ENCODE measurements at places on chromosomes 13 and 19. TPM values are rescaled to one million over a fixed set of nuclear protein-coding genes. Genes with fewer than 3 reads are reported as not detected.

- H3K4me1 ChIP-seq: no peaks in the 10 kb centered on the region
- H3K27me3 ChIP-seq: no peaks in the 10 kb centered on the region
- H3K4me3 ChIP-seq: no peak overlapping the region
These were observed 131.8 kb downstream of the IRS2 start for GRCh38 chr13:109654341-109655205.

The KLK5 gene
- total RNA-seq: not detected

GRCh38 chr13:90414691-90415596, 932.5 kb upstream of the MIR17HG start:
- no peak overlapping the region for H3K27ac ChIP-seq
- no peaks in the 10 kb centered on the region for H3K27me3 ChIP-seq
- H3K4me1 ChIP-seq: no peaks in the 10 kb centered on the region
- H3K36me3 ChIP-seq: no peaks in the 10 kb centered on the region
- DNase-seq: no peak

- H3K27ac ChIP-seq: no peak overlapping the region
- H3K4me1 ChIP-seq: no peaks in the 10 kb centered on the region
- no peak for DNase-seq
- no peaks in the 10 kb centered on the region for H3K27me3 ChIP-seq
- H3K4me3 ChIP-seq: no peak overlapping the region
These were observed 1657.5 kb downstream of the SLITRK1 start for GRCh38 chr13:82224806-82225205.

The LSR gene
- total RNA-seq: 83.3 TPM

The TICAM1 gene
- 11.6 TPM for total RNA-seq

DNA sequence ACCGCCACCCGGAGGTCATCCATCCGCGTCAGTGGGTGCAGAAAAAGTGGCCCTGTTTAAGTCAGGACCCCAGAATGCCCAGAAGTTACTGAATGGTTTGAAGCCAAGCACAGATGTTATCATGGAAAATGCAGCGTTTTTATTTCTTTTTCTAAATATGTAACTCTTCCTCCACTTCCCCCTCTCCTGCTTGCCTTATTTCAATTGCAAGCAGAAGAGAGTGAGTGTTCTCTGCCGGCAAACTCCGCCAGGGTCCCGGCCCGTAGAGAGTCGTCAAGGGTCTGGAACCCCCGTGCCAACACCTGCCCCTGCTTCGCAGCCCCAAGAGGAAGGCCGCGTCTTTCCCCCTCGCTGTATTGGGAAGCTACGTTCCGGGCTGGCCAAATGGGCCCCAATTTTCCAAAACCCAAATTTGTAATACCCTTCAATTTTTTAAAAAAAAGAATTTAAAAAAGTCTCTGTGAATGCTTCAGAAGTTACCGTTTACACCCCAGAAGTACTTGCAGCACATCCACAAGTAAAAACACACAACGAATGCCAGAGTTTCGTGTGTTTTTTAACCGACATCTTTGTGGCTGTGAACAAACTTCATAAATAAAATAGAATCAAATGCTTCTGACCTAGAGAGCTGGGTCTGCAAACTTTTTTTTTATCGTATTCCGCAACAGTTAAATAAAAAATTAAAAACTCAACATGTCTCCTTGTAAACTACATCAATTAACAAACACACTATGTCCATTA, 712 bp upstream of the PDX1 start:
- H3K36me3 ChIP-seq: no peaks in the 10 kb centered on the region
- no peak overlapping the region for H3K4me3 ChIP-seq
- no peaks in the 10 kb centered on the region for H3K4me1 ChIP-seq

The CEACAM7 gene
- total RNA-seq: not detected

DNA sequence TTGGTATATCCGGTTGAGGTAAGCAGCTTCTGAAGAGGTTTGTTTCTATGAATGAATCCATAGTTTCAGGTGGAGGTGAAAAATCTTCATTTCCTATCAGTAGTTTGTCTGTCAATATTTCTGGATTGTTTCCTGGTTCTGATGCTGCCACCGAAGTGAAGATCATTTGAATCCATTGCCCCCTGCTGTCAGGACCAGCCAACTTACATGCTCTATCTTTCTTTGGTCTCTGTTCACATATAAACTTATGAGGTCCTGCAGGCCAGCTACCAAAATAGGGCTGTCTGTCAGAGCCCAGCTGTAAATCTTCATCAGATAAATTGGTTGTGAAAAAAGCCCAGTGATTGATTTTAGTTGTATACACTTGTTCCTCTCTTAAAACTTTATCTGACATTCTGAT, 15.2 kb upstream of the N4BP2L1 start:
- no peak overlapping the region for H3K27ac ChIP-seq
- no peak for DNase-seq
- H3K36me3 ChIP-seq: no peaks in the 10 kb centered on the region
- H3K4me3 ChIP-seq: no peak overlapping the region
- no peaks in the 10 kb centered on the region for H3K4me1 ChIP-seq

GRCh38 chr13:83350569-83350968, 531.7 kb downstream of the SLITRK1 start:
- H3K4me3 ChIP-seq: no peak overlapping the region
- no peak for DNase-seq
- H3K4me1 ChIP-seq: no peaks in the 10 kb centered on the region

The LENG8 gene
- total RNA-seq: 116 TPM

The NCLN gene
- 126 TPM for total RNA-seq

GRCh38 chr13:112106478-112107141, 39.7 kb downstream of the SOX1 start:
- peaks cover 28% of the 10 kb centered on the region for H3K27me3 ChIP-seq
- no peaks in the 10 kb centered on the region for H3K4me1 ChIP-seq
- H3K27ac ChIP-seq: no peak overlapping the region
- no peaks in the 10 kb centered on the region for H3K36me3 ChIP-seq
- no peak for DNase-seq
- no peak overlapping the region for H3K4me3 ChIP-seq

The KIR2DL3 gene
- not detected for total RNA-seq

The TYROBP gene
- 2.7 TPM for total RNA-seq

The CAPN12 gene
- 4.8 TPM for total RNA-seq

The TRAPPC6A gene
- 17.8 TPM for total RNA-seq

DNA sequence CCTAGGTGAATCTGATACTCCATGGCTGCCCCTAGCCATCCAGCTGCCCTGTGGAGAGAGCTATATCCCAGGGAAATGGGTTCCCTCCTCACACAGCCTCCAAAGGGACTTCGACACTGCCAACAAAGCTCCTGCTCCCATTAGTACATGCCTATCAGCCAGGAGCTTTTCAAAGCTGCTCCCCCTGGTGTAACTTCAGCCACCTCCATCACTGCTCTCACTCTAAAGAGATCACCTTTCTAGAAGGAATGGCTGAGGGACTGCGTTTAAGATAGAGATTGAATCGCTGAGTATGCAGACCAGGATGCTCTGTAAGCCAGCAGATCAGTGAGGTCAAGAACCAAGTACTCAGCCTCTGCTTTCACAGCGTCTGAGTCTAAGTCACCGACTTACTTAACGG, 213.7 kb downstream of the NALCN start:
- H3K36me3 ChIP-seq: no peaks in the 10 kb centered on the region
- no peaks in the 10 kb centered on the region for H3K4me1 ChIP-seq
- no peak for DNase-seq
- H3K4me3 ChIP-seq: no peak overlapping the region
- no peaks in the 10 kb centered on the region for H3K27me3 ChIP-seq

The CNMD gene
- total RNA-seq: not detected

The IL27RA gene
- total RNA-seq: 15.2 TPM

The SARS2 gene
- 50.6 TPM for total RNA-seq

DNA sequence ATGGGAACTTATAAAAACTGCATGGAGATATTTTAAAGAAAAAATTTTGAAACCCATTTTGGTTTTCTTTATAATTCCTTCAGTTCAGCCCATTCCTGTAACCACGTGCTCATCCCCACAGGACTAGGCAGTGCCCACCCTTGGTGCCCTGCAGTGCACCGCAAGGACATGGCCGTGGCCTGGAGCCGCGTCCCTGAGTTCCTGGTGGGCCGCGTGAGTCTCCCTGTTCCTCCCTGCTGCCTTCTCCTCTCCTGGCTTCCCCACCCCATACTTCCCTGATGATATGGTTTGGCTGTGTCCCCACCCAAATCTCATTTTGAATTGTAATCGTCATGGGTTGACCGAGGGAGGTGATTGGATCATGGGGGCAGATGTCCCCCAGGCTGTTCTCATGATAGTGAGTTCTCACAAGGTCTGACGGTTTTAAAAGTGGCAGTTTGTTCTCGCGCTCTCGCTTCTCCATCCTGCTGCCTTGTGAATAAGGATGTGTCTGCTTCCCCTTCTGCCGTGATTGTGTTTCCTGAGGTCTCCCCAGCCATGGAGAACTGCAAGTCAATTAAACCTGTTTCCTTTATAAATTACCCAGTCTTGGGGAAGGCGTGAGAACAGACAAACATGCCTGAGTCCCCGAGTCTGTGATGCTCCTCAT, 31.6 kb upstream of the TFDP1 start:
- H3K4me1 ChIP-seq: no peaks in the 10 kb centered on the region
- H3K4me3 ChIP-seq: no peak overlapping the region
- H3K27me3 ChIP-seq: no peaks in the 10 kb centered on the region
- no peak overlapping the region for H3K27ac ChIP-seq
- no peak for DNase-seq

The EPN1 gene
- total RNA-seq: 138 TPM

The RASIP1 gene
- total RNA-seq: 4.6 TPM

The KIR2DL4 gene
- total RNA-seq: not detected

Data from K562 (cell line).